NT2/D1 (cell line): ENCODE measurements at places on chromosomes 5 and 9.

DNA sequence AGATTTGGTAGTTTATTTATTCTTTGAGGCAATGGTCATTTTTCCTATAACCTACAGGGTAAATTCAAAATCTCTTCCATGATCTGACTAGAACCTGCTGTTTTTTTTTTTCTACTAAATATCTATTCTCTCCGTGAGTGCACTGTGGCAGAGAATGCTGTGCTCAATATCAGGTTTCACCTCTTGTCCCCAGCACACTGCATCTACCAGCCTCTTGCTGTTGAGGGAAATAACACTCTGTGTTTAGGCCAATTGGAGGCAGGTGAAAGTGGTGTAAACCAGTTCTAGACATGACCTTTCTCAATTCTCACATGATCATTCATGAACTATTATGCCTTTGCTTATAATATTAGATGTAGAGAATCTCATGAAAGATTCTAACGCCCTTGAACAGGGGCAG, 2365.9 kb downstream of the MAT2B start:
- no peak for DNase-seq

DNA sequence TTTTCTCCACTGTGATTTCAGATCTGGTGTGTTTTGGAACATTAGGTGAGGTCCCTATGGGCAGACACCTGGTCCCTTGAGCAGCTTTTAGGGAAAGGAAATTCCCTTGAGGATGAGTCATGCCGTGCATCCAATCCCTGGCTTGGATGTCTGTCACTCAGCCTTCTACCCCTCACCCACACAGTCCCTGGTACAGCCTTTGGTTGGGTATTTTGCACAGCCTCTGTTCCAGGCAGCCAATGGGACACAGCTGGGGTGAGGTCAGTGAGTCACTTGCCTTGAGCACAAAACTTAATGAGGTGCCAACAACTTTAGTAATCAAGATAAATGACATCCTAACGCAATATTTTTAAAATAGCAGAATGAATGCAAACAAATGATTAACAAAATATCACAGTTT, 22.7 kb upstream of the SVEP1 start:
- DNase-seq, result no peak

- DNase-seq, result no peak
Measured at GRCh38 chr5:168550656-168551055, 21.6 kb downstream of the FBLL1 start.

GRCh38 chr5:160507221-160507721, 85.6 kb downstream of the PTTG1 start:
- DNase-seq, result no peak

DNA sequence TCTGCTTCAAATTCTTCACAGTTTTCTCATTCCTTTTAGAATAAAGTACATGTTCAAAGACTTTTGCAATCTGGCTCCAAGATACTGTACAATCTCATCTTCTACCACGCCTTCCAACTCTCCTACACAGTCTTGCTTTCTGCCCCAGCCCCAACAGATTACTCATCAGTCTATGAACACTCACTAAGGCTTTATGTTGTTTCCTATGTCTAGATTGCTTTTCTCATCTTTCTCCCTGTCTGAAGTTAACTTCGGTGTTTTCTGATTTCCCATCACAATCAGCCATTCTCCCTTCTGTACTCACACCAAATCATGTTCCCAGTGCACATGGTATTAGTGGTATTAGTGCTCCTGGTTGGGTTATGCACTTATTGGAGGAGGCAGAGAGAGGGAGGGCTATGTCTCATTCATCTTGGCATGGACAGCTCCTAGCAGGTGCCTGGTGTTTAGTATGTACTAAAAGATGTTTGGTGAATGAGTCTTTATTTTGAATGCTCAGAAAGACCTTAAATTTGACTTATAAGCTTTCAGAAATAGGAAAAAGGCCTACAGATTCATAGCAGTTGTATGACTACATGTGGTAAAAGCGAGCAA, 44.0 kb upstream of the ZNF608 start:
- no peak for DNase-seq

DNA sequence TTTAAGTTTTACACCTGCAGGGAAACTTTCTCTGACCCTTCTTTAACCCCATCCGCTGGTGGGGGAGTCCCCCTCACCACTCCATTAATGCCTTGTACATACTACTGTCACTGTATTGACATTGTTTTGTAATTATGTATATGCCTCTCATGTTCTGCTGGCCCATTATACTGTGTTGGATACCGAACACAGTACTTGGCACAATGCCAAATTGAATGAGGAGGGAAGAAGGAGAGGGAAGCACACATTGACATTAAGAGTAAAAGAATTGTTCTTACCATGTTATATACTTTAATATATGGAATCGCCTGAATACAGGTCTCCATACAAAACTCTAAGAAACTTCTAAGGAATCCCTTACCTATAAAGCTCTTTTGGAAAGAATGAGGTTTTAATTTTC, 73.6 kb upstream of the GRHPR start:
- no peak for DNase-seq

GRCh38 chr9:100408546-100409175, 18.3 kb upstream of the MSANTD3 start:
- no peak for DNase-seq
